ENCODE measurements at places on chromosomes 6 and 20.

GRCh38 chr6:84553527-84553926 lies 210.9 kb downstream of the TBX18 start:
- no peak for DNase-seq

DNA sequence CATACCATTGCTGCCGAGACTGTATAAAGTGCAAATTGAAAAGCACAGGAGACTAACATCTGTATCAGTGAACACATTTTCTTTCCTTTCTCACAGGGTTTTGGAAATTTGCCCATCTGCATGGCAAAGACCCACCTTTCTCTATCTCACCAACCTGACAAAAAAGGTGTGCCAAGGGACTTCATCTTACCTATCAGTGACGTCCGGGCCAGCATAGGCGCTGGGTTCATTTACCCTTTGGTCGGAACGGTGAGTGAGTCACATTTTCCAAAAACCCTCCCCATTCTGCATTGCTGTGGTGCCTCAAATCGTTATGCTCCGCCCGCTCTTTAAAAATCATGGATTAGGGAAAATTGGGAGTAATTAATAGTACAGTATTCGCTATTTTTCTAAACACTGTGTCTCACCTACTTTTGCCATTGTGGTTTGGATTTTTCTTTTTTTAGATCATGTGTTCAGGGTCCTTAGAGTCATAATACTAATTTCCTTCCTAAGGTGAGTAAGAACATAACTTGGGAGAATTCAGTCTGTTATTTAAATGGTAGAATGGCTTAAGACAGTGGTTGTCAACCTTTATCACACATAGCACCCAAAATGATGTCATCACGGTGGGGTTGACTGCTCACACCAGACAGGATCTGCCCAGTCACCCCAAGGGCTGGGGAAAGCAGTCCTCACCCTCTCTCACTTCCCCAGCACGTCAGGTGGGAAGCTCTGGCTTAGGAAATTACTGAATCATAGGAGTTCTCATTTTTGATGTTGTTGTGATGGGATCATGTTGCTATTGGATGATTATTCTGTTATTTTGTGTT lies 171.6 kb downstream of the MTHFD1L start:
- no peak for DNase-seq

DNA sequence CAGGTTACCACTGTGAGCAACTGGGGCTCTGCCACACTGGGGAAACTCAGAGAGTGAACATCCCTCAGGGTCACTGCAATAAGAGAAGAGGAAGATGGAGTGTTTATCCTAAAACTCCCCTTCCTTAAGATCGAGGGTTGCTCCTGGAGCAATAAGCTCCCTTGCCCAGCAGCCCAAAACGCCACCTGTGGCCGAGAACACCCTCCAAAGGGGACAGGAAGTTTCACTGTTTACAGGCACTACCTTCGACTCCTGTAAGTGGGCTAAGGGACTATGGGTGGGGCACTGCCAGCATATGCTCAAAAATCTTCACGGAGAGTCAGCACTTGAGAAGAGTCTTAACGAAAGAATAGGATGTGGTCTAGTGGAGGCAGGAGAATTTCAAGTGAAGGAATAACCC lies 132.5 kb downstream of the FAXC start:
- no peak for DNase-seq

DNA sequence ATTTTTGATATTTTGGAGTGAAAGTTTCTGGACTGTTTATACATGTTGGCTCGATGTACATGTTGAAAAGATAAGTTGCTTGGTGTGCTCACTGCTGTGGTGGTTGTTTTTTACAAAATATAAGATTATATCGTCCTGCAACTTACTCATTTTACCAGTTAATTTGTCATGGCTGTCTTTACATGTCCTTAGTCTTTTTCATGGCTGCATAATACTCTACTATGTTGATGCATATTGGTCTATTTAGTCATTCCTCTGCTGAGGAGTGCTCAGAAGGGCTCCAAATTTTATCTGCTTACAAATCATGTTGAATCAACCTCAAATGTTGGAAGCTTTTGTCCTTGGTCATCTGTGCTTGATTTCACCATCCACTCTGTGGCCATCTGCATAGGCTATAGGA lies 164.6 kb downstream of the BCKDHB start:
- DNase-seq: no peak

DNA sequence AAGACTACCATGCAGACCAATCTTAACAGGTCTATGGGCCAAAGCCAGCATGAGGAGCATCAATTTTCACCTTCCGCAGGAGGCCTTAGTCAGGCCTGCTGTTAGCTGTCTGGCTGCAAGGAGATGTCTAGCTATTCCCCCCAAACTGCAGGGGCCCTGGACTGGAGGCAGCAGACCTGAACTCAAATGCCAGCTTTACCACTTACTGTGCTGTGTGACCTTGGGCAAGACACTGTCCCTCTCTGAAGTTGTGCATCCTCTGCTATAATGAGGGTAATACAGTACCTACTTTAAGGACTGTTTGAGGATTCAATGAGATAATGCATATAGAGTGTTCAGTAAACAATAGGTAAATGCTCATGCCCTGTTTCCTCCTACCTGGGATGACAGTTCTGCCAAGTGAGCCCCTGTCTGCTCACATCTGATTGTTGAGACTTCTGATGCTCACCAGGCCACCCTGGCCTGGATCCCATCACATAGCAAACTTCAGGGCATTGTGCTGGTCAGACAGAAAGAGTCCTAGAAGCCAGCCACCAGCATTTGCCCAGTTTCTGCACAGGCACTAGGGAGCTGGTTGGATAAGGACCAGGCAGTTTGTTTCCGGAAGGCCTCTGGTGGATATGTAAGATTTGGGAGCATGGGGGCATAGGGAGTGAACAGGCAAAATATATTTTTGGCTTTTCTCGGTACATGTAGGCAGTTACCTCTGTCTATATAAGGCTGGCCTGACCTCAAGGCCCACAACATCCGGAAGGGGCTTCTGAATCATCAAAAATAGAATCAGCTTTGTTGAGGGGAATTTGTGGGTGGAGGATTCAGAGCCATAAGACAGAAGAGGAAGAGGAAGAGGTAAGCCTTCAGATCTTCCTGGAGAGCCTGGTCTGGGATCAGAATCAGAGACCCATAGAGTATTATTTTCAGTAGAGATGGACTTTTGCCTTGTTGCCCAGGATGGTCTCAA lies 2.3 kb upstream of the OCSTAMP start:
- DNase-seq: no peak

GRCh38 chr6:73766040-73766439 lies 70.0 kb downstream of the CD109 start:
- DNase-seq: no peak

- DNase-seq: no peak
Measured at GRCh38 chr20:11302436-11302835, 615.3 kb upstream of the BTBD3 start.

GRCh38 chr6:132817554-132818403 lies 3.4 kb downstream of the RPS12 start:
- DNase-seq: no peak

DNA sequence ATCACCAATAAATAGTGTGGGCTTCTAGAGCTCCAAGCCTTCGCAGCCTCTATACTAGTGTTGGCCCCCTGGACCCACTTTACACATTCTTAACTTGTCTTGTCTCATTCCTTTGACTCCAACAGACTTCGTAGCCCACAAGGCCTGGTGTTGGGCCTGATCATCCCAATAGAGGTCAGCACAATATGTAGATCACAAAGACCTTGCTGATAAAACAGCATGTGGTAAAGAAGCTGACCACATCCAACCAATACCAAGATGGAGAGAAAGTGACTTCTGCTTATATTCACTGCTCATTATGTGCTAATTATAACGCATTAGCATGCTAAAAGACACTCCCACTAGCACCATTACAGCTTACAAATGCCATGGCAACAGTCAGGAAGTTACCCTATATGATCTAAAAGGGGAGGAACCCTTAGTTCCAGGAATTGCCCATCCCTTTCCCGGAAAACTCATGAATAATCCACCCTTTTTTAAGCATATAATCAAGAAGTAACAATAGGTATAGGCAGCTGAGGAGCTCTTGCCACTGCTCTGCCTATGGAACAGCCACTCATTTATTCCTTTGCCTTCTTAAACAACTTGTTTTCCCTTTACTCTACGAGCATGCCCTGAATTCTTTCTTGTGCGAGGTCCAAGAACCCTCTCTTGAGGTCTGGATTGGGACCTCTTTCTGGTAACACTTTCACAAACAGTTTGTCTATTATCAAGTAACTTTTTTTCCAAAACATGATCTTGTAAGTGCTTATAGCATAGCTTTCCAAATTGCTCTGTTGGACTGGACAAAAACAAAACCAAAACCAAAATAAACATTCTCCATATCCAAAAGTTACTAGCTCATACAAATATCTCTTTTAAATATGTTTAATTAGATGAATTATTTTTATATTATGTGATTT lies 54.6 kb upstream of the ECHDC1 start:
- DNase-seq: no peak

DNA sequence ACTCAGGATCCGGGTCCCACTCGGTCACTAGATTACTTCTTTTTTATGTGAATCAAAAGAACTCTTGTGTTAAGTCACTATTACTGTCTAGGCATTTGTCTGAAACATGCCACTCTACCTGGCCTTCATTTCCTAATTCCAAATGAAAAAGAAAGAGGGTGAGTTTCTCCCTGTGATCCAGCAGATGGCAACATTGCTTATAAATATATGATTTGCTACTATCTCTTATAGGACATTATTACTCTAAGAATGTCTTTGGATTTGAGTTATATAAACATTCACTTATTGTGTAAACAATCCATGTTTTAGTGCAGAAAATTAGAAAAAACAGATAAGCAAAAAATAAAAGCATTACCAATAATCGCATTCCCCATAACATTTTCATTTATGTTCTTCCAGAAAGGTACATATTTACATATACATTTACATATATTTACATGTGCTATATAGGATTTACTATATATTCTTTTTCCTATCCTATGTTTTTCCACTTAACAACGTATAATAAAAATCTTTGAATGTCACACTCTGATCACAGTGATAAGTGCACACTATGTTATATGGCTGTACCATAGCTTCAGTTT lies 66.9 kb downstream of the FAXC start:
- DNase-seq: no peak

- no peak for DNase-seq
Measured at GRCh38 chr6:208364-208763, 83.9 kb upstream of the DUSP22 start.

- DNase-seq: no peak
Measured at GRCh38 chr6:132179955-132180354, 221.3 kb downstream of the MOXD1 start.

DNA sequence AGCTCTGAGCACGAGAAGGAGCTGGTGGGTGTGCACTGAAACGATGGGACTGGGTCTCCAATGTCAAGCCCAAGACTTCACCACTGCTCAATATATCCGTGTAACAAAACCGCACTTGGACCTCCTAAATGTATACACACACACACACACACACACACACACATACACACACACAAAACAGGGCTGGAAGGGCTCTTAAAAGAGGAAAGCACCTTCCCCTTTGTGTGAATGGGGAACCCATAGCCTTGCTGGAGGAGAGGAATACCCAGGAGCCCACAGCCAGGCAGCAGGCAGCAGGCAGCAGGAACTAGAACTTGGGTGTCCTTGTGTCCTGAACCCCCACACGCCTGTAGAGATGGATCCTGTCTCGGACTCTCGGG lies 29.8 kb downstream of the TGM2 start:
- DNase-seq: no peak

- DNase-seq: no peak
Measured at GRCh38 chr6:8707956-8708772, 272.8 kb upstream of the SLC35B3 start.

GRCh38 chr20:38255393-38255792 lies 5.1 kb downstream of the KIAA1755 start:
- no peak for DNase-seq

DNA sequence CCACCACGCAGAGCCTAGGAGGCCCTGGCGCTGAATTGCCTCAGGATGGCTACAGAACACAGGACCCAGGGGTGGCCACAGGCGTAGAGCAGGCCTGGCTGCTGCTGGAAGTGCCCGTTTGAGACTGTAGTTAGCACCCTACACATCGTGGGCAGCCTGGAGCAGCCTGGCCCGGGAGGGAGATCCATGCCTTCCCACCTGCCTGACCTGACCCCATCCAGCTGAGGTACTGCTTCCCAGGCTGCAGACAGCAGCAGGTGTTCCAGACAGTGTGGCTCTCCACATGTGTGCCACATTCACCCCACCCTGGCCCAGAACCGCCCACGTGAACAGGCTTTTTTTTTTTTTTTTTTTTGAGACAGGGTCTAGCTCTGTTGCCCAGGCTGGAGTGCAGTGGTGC lies 20.9 kb upstream of the MAP1LC3A start:
- DNase-seq: no peak

DNA sequence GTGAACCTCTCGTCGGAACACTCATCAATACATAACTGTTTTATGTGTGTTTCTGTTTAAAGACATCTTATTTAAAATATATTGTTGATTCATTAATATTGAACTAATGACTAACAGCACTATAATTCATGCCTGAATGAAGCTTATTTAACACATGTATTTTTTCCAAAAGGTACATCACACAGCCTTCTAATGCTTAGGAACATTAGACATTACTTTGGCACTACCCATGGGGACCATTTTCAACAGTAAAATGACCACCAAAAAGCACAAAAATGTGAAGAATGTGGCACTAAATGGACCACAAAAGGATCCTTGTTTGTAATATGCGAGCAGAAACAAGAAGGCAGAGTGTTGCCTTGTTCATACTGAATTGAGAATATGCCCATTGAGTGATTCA lies 109.2 kb downstream of the CEP57L1 start:
- no peak for DNase-seq

DNA sequence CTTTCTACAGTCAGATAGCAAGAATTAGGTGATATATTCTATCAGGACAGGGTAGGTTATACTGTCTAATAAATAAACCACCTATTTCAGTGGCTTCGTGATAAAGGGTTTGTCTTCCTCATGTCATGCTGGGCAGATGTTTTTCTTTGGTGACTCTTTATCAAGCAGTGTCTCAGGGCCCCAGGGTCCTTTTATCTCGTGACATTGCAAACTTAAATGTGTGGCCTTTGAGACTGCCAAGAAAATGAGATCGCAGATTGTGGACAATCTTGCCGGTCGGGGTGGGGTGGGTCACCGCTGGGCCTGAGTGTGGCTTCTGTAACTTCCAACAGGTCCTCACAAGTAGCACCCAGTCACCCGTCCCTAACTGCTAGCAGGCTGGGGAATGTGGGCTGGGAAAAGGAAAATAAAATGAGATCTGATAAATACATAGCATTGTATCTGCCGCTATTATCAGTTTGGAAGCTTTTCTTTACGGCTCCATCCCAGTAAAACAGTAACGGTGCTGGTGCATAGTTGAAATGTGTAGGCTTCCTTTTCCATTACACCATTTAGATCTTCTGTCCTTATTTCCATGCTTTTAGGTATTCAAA lies 50.5 kb upstream of the BMP6 start:
- no peak for DNase-seq

DNA sequence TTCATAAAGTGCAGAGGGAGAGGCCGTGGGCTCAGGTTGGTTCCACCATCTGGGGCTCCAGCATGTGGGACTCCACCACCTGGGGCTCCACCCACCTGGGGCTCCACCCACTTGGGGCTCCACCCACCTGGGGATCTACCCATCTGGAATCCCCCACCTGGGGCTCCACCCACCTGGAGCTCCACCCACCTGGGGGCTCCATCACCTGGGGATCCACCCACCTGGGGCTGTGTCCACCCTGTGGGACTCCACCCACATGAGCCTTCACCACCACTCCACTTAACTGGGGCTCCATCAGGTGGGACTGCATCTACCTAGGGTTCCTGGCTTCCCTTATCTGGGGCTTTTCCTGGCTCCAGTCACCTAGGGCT lies 226.0 kb upstream of the CDYL start:
- DNase-seq: no peak

GRCh38 chr20:24672886-24673677 lies 203.7 kb downstream of the SYNDIG1 start:
- no peak for DNase-seq

GRCh38 chr6:30411515-30412207 lies 66.7 kb downstream of the RPP21 start:
- DNase-seq: no peak
